ENCODE measurements at places on chromosomes 6 and 20.
A peak's percentile ranks its signal among the peaks of the same experiment; 100 is the strongest.

DNA sequence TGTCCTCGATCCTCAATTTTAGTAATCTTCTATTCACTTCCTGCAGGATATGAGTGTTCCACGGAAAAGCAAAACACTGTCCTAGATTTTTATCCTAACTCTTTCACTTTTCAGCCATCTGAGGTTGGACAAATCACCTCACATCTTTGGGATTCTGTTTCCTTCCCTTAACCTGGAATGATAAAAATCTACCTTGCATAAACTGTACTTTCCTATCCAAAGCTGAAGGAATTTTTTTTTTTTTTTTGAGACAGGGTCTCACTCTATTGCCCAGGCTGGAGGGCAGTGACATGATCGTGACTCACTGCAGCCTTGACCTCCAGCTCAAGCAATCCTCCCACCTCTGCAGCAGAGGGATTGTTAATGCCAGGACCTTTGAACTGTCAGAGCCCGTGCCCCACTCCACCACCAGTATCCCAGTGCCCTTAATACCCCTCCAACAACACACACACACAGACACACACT, 20.5 kb downstream of the CAPN11 start:
- no peak for DNase-seq

DNA sequence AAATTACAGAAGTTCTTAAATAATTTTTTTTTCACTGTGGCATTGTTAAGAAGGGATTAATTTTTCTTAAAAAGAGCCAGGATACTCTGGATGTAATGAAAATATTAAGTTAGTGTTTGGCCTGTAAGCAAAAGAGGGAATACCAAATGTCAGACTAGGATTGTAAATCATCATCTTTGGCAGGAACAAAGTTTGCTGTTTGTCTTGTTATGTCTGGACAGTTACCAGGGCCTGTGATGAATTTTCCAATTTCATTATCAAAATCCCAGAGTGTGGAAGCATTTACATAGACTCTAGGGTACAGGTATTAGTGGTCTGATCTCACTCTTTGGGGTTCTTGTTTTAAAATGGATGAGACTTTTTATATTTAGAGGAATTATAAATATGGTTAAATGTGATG, 26.1 kb downstream of the CEP57L1 start:
- peak; percentile 9 for DNase-seq

DNA sequence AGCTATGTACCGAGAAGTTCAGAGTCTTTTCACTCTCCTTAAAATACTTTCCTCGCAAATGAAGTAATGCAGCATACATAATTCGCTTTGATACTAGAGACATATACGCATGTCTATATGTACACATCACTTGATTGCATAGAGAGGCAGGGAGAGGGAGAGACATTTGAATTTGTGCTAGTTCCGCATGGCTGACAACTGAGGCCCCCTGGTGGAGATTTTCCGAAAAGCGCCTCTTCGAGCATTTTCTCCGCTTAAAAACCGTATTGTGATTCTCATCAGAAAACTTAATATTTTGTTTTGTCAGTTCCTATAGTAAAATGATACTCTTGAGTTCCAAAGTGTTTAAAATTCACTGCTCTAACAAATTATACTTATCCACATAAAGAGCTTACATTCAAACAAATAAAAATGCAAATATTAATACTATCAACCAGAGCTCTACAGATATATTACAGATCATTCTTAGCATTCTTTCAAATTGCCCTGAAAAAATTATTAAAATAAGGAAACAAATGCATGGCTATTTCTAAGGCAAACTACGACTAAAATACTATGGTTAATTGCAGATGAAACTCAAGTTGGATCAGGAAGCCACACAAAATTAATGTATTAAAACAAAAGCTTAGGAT, 637 bp downstream of the MYLK4 start:
- DNase-seq, result peak; percentile 61

DNA sequence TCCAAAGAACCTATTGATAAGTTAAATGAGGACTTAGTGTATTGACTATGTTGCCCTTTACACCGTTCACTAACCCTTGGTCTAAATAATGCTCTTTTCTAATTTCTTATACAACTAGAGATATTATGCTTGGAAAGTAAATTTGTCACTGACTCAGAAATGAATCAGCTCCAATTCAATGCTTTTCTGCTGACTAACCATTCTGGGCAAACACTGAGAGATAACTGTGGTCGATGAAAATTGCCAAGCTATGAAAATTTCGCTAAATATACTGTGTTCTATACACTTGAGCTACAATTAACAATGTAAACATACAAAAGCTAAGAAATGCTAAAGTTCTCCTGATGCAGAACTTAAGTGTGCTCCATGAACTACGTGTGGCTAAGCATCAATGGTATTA, 23.1 kb upstream of the FBXO9 start:
- peak; percentile 96 for DNase-seq

DNA sequence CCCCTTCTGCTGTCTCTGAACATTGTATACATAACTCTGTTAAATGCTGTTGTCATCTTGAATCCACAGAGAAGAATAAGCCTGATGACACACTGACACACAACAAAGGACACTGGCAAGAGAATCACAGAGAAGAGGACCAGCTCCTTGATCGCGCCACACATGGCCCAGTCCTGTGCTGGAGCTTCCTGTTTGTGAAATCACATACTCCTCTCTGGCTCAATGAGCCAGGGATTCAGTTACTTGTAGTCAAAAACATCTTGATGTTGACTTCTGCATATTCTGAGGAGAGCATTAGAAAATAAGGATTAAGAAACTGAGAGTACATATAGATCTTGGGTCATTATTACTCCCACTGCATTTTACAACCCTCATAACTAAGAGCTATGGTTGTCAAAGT, 100.1 kb downstream of the EPB41L2 start:
- no peak for DNase-seq

- DNase-seq, result no peak
Measured at GRCh38 chr6:3242768-3243167, 15.3 kb upstream of the TUBB2B start.

DNA sequence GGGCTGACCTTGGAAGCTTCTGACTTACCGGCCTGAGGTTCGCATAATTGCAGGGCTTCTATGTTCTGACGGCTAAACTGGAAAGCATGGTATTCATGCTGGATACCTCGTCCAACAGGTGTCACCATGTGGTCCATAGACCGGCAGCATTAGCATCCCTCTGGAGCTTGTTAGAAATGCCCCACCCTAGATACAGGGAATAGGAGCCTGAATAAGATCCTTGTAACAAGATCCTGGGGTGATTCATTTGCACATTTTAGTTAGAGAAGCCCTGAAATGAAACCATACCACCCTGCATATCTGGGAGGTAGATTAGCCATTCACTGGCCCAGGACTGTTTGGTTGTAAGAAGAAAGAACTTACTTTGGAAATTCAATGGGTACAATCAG, 77.7 kb downstream of the TMEM170B start:
- peak; percentile 78 for DNase-seq

DNA sequence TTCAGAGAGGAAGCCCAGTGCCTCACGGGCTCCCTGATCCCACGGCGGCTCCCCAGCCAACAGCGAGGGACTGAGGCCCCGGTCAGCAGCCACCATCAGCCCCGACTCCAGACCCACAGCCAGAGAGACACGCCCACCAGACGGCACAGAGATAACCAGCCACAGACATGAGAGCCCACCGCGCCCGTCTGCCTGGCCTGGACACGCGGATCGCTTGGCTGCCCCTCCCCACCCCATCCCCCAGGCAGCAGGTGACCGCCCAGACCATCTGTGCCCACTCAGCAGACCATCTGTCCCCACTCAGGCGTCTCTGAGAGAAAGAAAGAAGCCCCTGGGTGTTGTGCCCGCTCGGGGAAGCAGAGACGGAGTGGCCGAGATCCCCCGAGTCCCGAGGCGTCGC, 55.5 kb upstream of the CHRNA4 start:
- DNase-seq, result no peak

GRCh38 chr6:36752187-36752885, 54.7 kb downstream of the RAB44 start:
- DNase-seq, result no peak

DNA sequence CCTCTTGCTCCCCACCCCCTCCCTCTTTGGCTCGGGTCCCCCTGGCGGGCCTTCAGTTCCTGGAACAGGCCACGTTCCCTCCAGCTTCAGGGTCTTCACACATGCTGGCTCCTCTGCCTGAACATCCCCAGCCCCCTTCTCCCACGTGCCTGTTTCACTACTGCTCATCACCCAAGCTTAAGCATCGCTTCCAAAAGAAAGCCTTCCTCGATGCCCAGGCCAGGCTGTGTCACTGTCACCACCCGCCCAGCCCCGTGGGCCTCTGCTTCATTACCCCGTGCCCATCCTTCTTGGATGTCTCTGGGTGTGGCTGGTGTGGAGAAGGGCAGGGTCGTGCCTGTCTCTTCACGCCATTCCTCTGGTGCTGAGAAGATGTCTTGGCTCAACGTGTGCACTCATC, 2.8 kb downstream of the DLGAP4 start:
- no peak for DNase-seq

DNA sequence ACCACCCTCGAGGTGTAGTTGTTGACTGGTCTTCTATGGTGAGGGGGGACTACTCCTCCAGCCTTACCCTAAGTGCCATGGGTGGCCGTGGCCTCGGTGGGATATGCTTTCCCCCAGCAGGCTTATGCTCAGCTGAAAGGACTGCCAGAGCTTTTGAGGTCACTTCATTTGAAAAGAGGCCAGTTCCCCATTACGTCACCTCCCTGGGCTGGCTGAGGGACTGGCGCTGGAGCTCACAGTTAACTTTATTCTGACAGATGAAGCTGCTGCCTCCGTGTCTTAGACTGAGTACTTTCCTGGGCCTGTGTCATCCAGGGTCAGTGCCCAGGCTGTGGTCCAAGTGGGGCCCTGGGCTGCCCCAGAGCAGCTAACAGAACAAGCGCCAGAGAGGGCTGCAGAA, 42.8 kb upstream of the PCMTD2 start:
- DNase-seq, result no peak

- DNase-seq, result no peak
Measured at GRCh38 chr6:111192911-111193555, 105.7 kb downstream of the SLC16A10 start.

DNA sequence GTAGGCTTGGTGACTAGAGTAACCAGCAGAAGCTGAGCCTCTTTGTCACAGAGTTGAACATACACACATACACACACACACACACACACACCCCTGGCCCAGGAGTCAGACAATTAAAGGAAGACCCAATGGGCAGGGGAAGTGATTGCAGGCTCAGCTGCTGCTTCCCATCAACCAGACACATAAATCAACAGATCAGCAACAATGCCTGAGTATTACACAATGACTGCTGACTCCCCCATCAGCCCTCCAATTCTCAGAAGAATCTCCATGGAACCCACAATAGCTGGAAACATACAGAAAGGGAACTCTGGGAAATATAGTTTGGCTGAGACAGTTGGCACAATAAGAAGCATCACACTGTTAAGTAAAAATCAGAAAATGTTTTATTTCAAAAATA, 270.4 kb upstream of the PLCB4 start:
- no peak for DNase-seq

DNA sequence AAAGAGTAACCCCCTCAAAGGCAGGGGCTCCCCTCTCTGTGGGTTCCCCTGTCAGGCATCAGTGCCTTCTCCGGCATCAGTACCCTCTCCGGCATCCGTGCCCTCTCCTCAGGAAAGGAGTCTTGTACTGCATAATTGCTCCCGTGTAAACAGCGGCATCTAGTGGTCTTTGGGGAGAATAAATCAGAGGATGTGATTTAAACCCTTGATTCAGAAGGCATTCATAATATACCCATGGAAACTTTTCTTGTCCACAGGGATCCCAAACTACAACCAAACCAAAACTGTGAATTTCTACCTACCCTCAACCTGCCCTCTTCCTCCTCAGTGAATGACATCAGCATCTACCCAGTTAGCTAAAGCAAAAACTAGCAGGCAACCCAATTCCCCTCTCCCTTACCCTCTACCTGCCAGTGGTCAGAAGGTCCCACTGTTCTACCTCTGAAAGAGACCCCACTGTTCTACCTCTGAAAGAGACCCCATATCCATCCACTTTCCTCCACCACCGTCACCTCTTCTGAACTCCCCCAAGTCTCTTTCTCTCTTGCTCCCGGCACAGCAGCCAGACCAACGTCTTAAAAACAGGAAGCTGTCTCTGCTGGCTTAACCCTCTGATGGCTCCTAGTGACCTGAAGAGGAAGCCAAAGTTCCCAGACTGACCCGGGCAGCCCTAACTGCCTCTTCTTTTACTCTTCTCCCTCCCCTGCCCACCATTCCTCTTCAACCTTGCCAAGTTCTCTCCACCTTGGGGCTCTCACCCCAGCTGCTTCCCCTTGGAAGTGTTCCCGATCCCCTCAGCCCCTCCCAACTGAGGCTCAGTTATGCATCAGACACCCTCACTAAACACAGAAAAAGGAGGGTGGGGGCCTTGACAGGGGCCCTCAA, 27.2 kb downstream of the UBE2V1 start:
- DNase-seq, result peak; percentile 74

- DNase-seq, result no peak
Measured at GRCh38 chr20:13392391-13392790, 171.3 kb downstream of the ISM1 start.

- no peak for DNase-seq
Measured at GRCh38 chr20:49284818-49285217, 7.0 kb upstream of the ZNFX1 start.

- no peak for DNase-seq
Measured at GRCh38 chr6:37511910-37512399, 12.3 kb upstream of the CCDC167 start.

DNA sequence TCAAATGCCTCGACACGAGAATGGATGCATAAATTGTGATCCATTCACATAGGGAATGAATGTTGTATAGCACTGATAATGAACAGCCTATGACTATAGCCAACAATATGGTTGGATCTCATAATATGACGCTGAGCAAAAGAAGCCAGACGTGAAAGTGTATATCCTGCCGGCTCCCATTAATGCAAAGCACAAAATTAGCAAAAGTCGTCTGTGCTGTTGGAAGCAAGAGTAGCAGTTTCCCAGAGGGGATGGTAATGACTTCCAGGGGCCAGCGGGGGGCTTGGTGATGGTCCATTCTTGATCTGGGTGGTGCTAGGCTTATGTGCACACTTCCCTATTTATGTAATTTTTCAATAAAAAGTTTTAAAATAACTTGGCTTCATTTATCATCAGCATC, 1.0 kb upstream of the TAGAP start:
- no peak for DNase-seq

GRCh38 chr20:56433221-56433879, 21.3 kb downstream of the CASS4 start:
- peak; percentile 56 for DNase-seq

DNA sequence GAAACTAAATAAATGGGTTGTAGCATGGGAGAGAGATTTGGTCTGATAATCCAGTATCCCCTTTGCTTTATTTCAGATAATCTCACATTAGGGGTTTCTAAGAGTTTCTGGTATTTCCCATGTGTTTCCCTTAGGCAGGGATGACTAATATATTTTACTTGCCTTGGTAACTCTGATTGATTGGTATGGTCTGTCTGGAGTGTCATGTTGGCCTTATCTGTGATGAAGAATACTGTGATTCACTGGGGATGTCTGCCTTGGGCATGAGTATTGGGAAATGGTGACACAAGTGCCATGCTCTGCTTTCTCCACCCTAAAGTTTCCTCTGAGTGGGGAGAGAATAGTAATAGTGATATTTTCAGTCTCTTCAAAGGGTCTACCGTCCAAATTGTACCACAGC, 10.1 kb downstream of the SLC22A2 start:
- DNase-seq, result peak; percentile 27

Data from fibroblast of skin of back (primary cell).